ENCODE measurements at places on chromosomes 7 and 10.

- H3K4me3 ChIP-seq, result no peak overlapping the region
- DNase-seq, result peak; percentile 28
- no peaks in the 10 kb centered on the region for H3K27me3 ChIP-seq
- no peak overlapping the region for H3K27ac ChIP-seq
Observed at GRCh38 chr10:94963901-94964300, 25.4 kb downstream of the CYP2C9 start.

GRCh38 chr10:128625926-128626325 is 499.7 kb upstream of the MKI67 start:
- no peak for DNase-seq
- H3K4me3 ChIP-seq, result no peak overlapping the region
- no peaks in the 10 kb centered on the region for H3K4me1 ChIP-seq
- H3K27me3 ChIP-seq, result no peaks in the 10 kb centered on the region

GRCh38 chr10:124005991-124006392 is 87.4 kb downstream of the CHST15 start:
- no peaks in the 10 kb centered on the region for H3K27me3 ChIP-seq
- H3K4me1 ChIP-seq, result no peaks in the 10 kb centered on the region
- DNase-seq, result no peak
- no peaks in the 10 kb centered on the region for H3K36me3 ChIP-seq
- no peak overlapping the region for H3K27ac ChIP-seq

DNA sequence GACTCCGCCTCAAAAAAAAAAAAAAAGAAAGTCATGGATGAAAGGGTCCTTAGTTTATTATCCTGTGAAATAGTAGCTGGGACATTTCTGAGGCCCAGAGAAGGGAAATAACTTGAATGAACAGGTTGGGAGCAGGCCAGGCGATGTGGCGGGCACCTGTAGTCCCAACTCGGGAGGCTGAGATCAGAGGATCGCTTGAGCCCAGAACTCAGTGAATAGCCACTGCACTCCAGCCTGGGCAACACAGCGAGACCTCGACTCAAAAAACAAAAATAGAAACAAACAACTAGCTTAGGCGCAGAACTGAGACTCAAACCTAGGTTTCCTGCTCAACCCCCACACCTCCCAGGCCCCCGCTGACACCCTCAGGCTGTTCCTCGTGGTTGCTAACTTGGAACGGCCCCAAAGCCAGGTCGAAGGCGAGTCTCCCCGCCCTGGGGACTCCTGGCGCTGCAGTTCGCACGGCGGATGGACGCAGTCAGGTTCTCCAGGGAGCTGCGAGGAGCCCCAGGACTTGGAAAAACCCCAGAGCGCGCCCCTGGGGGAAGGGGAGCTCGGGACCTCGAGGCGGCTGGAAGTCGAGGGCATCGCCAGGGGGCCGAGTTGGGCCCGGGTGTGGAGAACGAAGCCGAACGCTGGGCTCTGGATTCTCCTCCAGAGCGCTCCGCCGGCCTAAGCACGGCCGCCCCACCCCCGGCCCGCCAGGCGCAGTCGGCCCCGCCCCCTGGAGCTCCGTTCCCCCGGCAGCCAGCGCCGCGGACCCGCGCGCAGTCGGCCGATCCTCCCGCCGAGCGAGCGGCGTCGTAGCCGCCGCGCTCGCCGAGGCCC is at the start of gene STOX1:
STOX1 (plus strand) TSS at position 768 of the 828 bp plus-strand sequence. CDS start 93 bp downstream, outside the sequence.
- DNase-seq, result peak; percentile 63
- H3K27ac ChIP-seq, result no peak within 1 kb of the TSS
- peak within 1 kb of the TSS; percentile 25 for H3K4me3 ChIP-seq
- H3K27me3 ChIP-seq, result no peaks in the 10 kb centered on the region

DNA sequence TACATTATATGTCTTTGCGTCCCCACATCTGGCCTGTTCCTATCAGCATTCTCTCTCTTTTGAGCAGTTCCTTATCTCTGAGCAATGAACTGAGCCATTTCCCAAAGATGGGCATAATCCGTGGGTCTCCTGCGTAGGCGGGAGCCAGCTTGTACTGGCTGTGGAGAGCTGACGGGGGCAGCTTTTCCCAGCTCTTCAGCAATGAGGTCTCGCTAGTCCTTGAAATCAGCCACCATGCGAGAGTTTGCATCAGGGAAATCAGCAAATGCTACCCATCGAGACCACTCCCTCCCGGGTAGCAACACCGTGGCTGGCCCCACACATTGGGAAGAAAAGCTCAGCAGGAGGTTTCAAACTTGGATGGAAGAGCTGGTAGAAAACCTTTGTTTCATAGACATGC is 51.9 kb upstream of the FAM180A start:
- no peak for DNase-seq
- no peak overlapping the region for H3K4me3 ChIP-seq
- H3K36me3 ChIP-seq, result no peaks in the 10 kb centered on the region
- no peaks in the 10 kb centered on the region for H3K27me3 ChIP-seq
- H3K27ac ChIP-seq, result no peak overlapping the region
- H3K4me1 ChIP-seq, result peaks cover 14% of the 10 kb centered on the region

- no peaks in the 10 kb centered on the region for H3K27me3 ChIP-seq
- no peak for DNase-seq
- no peak overlapping the region for H3K27ac ChIP-seq
Observed at GRCh38 chr7:69820479-69821192, 222.4 kb downstream of the AUTS2 start.

DNA sequence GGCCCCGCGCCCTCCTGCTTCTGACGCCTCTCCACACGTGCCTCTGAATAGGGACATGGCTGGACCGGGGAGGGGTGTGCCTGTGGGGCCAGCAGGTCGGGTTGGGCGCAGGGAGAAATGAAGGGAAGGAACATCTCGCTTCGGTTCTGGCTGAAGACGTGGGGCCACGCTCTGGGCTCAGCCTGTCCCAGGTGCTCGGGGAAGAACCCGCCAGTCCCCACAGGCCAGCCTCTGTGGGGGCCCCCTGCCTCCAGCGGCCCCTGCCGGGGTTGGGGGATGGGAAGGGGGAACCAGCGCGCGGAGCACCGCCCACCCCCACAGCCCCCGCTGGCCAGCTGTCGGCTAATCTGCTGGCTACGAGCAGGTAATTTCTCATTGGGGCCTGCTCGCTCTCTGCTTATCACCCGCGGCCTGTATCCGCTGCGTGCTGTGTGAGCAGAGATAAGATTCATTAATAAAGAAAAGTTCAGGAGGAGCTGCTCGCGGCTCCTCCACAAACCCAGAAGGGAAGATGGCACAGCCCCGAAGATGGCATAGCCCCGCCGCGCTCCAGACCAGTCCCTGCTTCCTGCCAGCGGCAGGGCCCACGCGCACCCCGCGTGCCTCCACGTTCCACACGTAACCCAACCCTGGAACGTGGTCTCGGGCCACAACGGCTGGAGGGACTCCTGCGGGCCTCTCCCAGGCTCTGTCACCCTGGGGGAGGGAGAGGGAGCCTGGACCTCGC is 186.2 kb downstream of the ELFN1 start:
- no peak for DNase-seq
- H3K4me3 ChIP-seq, result no peak overlapping the region
- H3K36me3 ChIP-seq, result no peaks in the 10 kb centered on the region
- H3K27ac ChIP-seq, result no peak overlapping the region

DNA sequence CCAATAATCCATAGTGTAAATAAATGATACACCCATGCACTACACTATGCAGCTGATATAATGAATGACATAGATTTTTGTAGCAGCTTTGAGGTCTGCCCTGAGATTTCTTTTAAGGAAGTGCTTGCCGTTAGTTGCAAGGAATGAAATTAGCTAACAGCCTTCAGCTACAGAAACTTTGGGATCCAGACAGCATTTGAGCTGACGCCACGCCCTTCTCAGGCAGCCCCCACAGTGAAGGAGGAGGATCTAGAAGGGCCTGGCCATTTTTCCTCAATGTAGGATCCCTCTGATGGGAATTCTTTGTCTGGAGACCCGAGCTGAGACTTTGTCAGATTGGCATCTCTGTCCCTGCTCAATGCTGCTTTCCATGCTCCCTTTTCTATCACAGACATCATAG is 6.1 kb upstream of the PDK4 start:
- H3K4me1 ChIP-seq, result peaks cover 49% of the 10 kb centered on the region
- no peak overlapping the region for H3K27ac ChIP-seq
- H3K27me3 ChIP-seq, result no peaks in the 10 kb centered on the region
- H3K36me3 ChIP-seq, result no peaks in the 10 kb centered on the region
- H3K4me3 ChIP-seq, result no peak overlapping the region

DNA sequence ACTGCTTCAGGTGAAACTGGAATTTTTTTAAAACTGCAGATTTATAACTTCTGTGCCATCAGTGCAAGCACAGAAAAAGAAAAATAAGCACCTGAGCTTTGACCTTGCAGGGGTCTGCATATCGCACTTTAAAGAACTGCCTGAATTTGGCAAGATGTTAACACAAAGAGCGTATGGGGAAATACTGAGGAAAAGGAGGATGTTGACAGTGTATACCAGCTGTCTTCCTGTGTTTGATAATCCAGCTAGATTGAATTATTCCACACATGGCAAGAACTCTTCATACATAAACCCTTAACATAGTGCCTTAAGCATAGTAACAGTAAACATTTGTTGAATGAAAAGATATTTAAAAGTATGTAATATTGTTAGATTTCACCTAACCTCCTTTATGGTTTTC is 30.0 kb downstream of the SMC3 start:
- H3K4me1 ChIP-seq, result no peaks in the 10 kb centered on the region
- DNase-seq, result no peak
- H3K4me3 ChIP-seq, result no peak overlapping the region
- H3K27ac ChIP-seq, result no peak overlapping the region
- no peaks in the 10 kb centered on the region for H3K27me3 ChIP-seq

DNA sequence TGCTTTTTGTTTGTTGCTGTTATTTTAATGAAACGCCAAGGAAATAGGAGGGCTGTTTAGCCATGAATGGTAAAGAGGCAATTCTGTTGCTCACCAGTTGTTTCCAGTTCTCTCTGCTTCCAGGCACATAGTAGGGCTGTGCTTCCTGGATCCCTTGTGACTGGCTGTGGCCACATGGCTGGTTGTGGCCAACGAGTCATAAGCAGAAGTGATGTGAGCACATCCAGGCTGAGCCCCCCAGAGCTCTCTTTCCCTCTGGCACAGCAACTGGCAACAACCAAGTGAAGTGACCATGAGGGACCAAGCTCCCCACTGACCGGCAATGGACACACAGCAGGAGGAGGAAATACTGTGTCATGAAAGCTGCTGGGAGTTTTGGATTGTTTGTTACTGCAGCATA is 10.3 kb downstream of the GRID1 start:
- no peaks in the 10 kb centered on the region for H3K4me1 ChIP-seq
- no peak overlapping the region for H3K4me3 ChIP-seq
- no peak for DNase-seq
- no peak overlapping the region for H3K27ac ChIP-seq
- H3K36me3 ChIP-seq, result no peaks in the 10 kb centered on the region
- H3K27me3 ChIP-seq, result no peaks in the 10 kb centered on the region

- no peaks in the 10 kb centered on the region for H3K36me3 ChIP-seq
- no peak for DNase-seq
- H3K27ac ChIP-seq, result no peak overlapping the region
- H3K4me3 ChIP-seq, result no peak overlapping the region
Observed at GRCh38 chr10:4167216-4167615, 382.2 kb upstream of the KLF6 start.

Measured in body of pancreas (tissue), 4 donors.